ENCODE measurements at places on chromosomes 12 and 14.

DNA sequence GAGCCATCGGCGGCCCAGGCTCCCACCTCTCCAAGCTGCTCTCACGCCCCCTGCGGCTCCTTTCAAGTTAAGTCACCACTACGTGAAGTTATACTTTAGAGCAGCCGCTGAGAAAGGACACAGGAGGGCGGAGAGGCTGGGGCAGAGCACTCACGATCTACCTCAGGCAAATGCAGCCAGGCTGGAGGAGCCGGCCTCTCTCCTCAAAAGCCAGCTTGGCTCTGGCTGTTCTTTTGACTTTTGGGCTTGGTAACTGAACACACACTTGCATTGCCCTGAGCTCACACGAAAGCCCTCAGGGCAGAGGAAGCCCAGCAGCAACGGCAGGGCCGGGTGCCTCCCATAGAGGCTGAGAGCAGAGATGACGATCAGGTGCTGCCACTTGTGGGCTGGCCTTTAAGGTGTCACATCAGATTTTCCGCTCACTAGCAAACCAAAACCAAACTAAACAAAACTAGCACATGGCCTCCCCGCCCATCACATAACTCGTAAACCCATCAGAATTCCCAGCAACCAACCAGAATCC is 75.2 kb downstream of the PITPNM2 start:
- no peak for DNase-seq

DNA sequence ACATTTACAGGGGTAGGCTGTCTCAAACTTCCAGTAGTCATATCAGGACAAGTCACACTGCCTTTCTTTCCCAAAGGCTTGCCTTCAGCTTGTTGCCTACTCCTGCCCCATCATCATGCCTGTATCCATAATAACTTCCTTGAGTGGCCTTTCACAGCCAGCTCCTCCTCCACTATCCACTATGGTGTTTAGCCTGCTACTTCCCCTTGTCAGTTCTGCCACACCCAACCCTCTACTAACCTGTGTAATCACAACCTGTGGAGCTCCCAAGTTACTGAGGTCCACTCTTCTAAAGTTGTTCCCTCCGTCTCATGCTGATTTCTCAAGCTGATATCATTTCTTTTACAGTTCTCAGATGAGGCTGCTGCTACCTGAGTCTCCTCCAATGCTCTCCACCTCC is 159.9 kb downstream of the BMP4 start:
- DNase-seq = no peak

DNA sequence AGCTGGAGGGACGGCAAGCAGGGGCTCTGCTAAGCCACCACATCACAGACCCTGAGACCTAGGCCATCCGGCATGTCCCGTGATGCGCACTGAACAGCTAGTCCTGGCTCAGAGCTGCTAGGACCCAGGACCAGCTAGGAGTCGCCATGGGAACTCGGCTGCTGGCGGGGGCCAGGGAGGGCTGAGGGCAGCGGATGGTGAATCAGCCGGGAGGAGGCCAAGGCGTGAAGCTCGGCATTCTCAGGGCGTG is 5.1 kb downstream of the AHNAK2 start:
- DNase-seq = no peak

DNA sequence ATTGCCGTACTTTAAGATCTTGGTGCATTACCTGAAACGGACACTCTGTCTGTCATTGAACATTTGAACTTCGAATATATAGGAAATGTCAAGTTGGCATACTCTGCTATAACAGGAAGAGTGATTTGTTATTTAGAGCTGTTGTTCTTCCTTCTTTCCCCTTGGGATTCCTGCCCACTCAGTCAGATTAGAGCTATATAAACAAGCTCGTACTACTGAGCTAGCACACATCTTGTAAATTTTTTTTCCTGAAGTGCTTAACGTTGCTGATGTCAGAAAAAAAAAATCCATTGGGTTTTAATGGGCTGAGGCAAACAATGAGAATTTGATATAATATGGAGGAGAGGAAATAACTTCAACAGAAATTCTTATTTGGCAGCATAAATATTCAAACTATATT is 26.8 kb downstream of the RGS6 start:
- DNase-seq = no peak

GRCh38 chr14:72540836-72541235 is 353.1 kb downstream of the DPF3 start:
- DNase-seq = no peak

DNA sequence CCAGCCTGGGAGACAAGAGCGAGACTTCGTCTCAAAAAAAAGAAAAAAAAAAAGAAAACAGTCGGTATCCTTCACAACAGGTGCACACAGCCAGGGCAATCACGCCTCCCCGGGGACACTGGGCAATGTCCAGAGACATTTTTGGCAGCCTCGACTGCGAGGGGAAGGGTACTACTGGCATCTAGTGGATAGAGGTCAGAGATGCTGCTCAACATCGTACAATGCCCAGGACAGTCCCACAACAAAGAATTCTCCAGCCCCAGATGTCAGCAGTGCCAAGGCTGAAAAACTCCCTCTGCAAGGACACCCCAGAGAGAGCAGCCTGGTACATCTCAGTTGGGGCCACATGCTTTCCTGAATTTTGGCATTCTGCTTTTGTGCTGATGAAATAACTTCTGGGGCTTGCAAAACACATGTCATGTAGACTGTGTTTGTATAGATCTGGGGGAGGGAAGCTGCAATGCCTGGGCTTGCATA is 21.5 kb downstream of the ALDH2 start:
- no peak for DNase-seq

DNA sequence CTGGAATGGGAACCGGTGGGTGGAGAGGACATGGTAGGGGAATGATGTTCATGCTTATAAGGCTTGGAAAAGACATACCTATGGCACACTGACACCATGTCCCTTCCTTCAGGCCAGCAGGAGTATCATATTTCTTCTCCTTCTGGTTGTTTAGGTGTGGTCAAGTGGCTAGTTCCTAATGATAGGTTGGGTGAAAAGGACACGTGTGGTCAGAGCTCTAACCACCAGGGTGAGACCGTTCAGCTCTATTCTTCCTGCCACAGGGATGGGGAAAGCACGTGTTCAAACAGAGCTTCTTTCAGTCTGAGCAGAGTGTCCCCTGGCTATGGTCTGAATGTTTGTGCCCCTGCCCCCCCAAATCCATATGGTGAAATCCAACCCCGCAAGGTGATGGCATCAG is 209.1 kb downstream of the PAX9 start:
- no peak for DNase-seq

DNA sequence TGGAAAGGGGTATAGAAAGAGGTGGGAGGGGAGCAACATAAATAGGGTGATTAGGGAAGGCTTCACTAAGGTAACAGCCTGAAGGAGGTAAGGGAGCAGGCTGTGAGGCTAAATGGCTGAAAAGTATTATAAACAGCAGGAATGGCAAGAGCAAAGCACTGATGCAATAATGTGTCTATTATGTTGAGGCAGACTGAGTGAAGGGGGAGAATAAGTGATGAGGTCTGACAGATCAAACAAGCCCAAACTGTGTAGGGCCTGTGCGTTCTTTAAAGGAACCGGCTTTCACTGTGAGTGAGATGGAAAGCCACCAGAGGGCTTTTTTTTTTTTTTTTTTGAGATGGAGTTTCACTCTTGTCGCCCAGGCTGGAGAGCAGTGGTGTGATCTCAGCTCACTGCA is 6.7 kb upstream of the VCPKMT start:
- no peak for DNase-seq

DNA sequence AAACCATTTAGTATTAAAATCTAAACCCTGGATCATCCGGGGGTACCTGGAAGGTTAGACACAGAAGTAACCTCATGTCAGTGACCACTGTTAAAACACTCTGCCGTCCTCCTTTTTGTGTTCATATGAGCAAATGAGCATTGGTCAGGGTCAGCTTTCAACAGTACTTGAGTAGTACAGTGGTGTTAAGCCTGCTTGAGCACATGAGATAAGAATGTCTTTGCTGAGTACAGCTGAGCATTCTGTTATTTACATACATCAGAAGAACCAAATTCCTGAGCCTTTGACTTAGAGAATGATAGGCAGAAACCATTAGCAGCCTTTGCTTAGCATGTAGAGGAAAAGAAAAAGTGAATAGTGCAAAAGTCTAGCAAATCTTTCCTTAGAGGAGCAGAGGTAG is 38.6 kb upstream of the LRTM2 start:
- DNase-seq = no peak

DNA sequence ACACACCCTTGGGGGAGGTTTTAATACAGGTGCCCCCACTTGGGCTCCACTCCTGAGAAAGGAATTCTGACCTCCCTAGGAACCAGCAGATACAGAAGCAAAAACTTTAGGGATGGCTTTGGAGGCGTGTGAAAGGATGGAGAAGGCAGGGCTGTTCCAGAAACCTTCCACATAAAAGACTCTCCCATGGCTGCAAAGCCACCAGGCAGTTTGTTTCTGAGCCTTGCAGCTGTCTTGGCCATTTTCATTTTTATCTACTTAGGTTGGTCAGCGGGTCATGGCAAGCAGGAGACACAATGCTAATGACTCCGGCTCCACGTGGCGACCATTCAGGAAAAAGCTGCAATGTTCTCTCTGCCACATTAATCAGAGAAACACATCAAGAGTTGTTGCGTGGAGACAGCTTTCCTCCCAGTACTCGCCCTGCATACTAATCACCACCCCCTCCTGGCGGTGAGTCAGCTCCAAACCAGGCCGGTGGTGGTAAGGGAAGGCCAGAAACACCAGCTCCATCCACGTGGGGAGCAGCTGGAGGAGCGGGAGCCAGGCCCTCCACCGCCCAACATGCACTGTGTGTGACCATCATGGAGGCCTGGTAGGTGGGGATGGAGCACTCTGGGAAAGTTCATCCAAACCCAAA is 30.9 kb upstream of the IRF2BPL start:
- DNase-seq = no peak

DNA sequence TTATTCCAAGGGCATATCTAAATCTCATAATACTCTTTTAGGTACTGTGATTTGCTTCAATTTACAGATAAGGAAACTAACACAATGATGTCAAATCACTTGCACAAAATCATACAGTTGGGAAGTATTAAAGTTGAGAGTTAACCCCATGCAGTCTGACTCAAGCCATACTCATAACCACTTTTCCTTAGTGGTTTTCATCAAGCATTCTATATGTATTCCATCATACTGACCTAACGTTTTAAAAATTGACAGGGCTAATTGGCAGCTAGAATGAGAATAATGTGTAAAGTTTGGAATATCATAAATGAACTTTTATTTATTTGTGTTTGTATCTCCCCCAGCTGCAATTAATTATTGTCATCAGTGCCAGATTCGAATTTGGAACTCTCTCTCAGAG is 20.9 kb downstream of the PUS7L start:
- no peak for DNase-seq

DNA sequence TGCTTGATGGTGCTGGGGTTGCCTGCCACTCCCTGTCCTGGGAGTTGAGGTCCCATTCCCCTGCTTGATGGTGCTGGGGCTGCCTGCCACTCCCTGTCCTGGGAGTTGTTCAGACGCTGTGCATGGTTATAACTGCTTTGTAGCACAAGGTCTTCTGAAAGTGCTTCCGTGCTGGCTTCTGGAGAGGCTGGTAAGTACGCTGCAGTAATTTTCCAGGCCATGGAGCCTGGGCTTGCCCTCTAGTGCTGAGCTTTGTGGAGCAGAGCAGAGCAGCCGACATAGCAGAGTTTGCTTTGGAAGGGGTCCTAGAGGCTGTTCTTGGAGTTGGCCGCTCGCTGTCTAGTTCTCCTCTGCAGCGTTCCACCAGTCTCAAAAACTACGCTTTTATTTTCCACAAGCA is 6.3 kb downstream of the B4GALNT3 start:
- DNase-seq = no peak

GRCh38 chr14:104639885-104640548 is 35.4 kb upstream of the TMEM179 start:
- no peak for DNase-seq

DNA sequence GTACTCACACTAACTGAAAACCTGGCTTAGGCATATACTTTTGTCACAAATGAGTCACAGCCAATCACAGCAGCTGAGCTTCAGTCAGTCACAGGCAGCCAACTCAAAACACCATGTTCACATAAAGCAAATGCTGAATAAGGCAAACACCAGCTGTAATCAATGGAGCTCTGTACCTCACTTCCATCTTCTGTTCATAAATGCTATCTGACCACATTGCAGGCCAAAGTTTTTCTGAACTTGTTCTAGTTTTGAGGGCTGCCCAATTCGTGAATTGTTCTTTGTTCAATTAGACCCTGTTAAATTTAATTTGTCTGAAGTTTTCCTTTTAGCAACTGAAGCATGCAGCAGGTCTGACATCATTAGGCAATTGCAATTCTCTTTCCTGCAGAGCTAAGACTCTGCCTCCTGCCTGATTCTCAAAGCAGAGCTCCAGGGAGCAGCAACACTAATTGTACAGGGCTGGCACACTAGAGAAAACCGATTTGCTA is 129.9 kb downstream of the WIF1 start:
- DNase-seq = no peak

- DNase-seq = no peak
These were observed 33.9 kb upstream of the FAM222A start for GRCh38 chr12:109679501-109680263.

- no peak for DNase-seq
These were observed 13.1 kb downstream of the ARF6 start for GRCh38 chr14:49905989-49906388.

DNA sequence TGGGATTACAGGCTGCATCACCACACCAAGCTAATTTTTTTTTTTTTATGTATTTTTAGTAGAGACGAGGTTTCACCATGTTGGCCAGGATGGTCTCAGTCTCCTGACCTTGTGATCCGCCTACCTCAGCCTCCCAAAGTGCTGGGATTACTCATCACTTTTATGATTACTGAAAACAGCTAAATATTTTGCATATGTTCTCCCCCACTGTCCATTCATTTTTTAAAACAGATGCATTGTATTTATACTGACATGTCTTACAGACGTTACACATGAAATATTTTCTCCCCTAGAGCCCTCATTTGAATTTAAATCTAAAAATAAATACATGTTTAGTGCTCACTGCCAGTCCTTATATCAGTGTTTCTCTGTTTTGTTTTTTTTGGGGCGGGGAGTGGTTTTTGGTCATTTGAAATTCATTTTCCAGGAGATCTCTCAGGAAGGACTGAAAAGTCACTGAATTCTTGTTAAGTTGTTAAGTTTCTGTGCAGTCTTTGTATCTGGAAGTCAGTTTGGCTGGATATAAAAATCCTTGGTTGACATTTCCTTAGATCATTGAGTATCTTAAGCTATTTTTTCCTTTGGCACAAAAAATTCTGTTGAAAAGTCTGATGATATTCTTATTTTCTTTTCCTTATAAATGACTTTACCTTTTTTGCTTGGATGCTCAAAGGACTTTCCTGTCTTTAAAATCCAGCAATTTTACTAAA is 9.4 kb downstream of the FBXO21 start:
- no peak for DNase-seq

DNA sequence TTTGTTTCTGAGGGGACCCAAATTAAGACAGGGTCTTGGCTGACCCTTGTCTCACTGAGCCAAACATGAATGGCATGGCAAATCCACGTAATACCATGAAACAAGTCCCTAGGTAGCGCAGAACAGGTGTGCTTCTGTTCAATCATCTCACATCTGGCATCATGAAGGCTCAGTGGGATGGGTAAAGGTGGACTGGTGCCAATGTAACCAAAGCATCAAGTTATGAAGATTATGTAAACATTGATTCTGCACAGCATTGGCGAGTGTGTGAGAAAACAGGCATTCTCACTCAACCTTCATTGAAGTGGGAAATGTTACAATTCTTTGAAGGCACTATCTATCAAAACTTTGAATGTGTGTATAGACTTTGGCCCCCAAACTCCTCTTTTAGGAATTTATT is 41.9 kb downstream of the PTGER2 start:
- no peak for DNase-seq
